ENCODE measurements at places on chromosomes 7 and 10. TPM values are rescaled to one million over a fixed set of nuclear protein-coding genes. Genes with fewer than 3 reads are reported as not detected.

Gene PNLIPRP1
- total RNA-seq = not detected

Gene DKK1
- total RNA-seq = 0.61 TPM

Gene NUDT13
- total RNA-seq = 1.9 TPM

Gene AUTS2
- 101 TPM for total RNA-seq

Gene TRPV5
- not detected for total RNA-seq

Gene GOT1
- total RNA-seq = 47.0 TPM

Gene HYAL4
- total RNA-seq = not detected

Gene CPA5
- not detected for total RNA-seq

DNA sequence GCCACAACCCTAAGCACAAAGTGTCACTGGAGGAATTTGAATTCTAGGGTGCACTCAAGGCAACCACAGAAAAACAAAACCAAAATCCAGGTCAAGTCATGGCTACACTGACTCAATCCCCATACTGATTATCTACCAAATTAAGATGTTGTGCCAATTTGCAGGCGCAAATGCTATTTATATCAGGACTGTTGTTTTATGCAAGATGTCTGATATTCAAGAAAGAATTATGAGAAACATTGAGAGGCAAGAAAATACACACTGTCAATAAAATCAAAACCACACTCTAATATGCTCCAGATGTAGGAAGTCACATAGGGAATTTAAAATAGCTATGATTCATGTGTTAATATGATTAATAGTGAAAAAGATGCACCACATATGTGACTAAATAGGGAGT, 141.3 kb upstream of the MINDY3 start:
- no peaks in the 10 kb centered on the region for H3K4me1 ChIP-seq
- H3K27ac ChIP-seq = no peak overlapping the region
- no peak for DNase-seq
- H3K27me3 ChIP-seq = no peaks in the 10 kb centered on the region

DNA sequence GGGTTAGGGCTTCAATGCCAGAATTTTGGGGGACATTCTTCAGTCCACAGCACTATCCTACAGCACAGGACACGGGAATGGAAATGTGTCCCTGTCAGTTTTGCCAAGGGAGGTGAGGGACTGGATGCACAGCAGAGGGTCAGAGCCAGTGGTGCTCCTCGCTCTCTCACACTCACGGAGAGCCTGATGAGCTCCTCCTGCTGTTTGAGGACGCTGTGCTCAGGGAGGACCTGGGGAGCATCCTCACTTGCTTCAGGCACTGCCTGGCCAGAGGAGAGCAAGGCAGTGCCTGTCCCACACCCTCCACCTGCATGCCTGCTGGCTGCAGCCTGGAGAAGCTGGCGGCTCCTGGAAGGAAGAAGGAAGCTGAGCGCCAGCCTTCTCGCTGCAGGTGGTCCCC, 58.6 kb downstream of the RAMP3 start:
- no peak overlapping the region for H3K27ac ChIP-seq
- no peaks in the 10 kb centered on the region for H3K27me3 ChIP-seq
- H3K4me3 ChIP-seq = no peak overlapping the region
- no peak for DNase-seq
- no peaks in the 10 kb centered on the region for H3K4me1 ChIP-seq

GRCh38 chr10:1162481-1163203, 106.5 kb downstream of the WDR37 start:
- H3K27me3 ChIP-seq = no peaks in the 10 kb centered on the region
- H3K27ac ChIP-seq = no peak overlapping the region
- no peak overlapping the region for H3K4me3 ChIP-seq
- H3K4me1 ChIP-seq = no peaks in the 10 kb centered on the region

DNA sequence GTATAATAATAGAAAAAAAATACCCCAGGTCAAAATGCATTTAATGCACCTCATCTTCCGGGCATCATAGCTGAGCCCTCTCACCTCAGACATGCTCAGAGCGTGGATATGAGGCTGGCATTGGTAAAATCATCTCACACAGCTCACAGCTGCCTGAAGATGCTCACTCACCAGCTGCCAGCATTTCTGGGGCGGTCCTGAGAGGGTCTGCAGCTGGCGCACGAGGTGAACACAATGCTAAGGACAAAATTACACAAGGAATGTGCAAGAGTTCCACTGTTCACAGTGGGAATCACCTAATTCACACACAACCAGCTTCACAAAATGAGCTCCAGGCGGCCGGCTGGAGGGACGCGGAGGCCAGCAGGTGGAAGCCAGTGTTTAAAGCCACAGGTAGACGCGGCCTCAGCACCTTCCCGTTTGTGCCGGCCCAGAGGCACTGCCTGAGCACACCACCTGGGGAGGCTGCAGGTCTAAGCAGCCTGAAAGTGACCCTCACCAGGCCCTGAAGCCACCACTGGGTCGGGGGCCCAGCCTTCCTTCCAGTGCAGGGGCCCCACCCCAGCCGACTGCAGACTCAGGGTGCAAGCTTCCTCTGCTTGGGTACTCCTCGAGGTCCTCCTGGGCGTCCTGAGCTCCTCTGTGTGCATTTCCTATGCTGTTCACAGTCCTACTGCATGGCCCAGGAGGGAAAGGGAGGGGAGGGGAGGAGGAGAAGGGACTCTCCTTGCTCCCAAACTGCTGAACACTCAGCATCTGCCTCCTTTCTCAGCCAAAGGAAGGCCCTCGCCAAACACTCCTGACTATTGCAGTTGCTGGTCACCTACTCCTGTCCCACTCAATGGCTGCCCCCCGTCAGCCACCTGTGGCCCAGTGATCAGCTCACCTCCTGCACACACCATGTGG, 61.2 kb upstream of the FAM20C start:
- H3K36me3 ChIP-seq = no peaks in the 10 kb centered on the region
- H3K27me3 ChIP-seq = no peaks in the 10 kb centered on the region

- H3K36me3 ChIP-seq = no peaks in the 10 kb centered on the region
- H3K4me1 ChIP-seq = no peaks in the 10 kb centered on the region
These were observed 214.7 kb downstream of the FRMD4A start for GRCh38 chr10:14116021-14116420.

- H3K27ac ChIP-seq = no peak overlapping the region
- H3K4me3 ChIP-seq = no peak overlapping the region
- no peak for DNase-seq
- H3K36me3 ChIP-seq = no peaks in the 10 kb centered on the region
These were observed 1396.5 kb upstream of the CELF2 start for GRCh38 chr10:9621216-9621615.

DNA sequence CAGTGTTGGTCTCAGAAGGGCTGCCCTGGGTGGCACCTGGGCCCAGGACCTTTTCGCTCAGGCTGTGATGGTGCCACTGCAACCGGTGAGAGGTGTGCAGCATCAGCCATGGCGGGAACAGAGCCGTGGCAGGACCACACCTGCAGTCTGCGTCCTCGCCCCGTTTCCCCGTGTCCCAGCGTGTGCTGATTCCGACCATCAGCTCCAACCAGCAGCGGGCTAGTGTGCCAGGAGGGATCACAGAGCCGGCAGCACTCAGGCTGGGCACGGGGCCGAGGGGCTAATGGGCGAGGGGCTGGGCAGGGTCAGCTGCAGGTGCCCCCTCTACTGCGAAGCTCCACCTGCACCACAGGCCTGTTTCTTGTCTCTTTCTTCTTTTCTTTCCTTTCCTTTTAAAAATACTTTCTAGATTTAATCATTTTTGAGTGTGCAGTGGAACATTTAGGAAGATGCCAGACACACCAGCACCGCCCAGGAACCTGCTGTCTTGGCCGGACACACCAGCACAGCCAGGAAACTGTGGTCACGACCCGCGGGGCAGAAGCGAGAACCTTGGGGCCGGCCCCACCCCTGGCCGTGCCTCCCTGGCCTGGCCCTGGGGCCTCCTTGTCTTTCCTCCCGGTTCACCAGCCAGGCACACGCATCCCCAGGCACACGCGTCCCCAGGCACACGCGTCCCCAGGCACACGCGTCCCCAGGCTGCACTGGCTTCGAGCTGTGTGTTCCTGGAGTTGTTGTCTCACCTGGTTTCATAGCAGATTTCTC, 34.6 kb downstream of the ADGRA1 start:
- DNase-seq = no peak
- H3K27me3 ChIP-seq = no peaks in the 10 kb centered on the region
- no peak overlapping the region for H3K27ac ChIP-seq
- no peaks in the 10 kb centered on the region for H3K36me3 ChIP-seq

GRCh38 chr10:94098896-94099295, 105.2 kb downstream of the PLCE1 start:
- H3K4me1 ChIP-seq = no peaks in the 10 kb centered on the region
- H3K27me3 ChIP-seq = no peaks in the 10 kb centered on the region
- no peak overlapping the region for H3K4me3 ChIP-seq
- H3K36me3 ChIP-seq = no peaks in the 10 kb centered on the region
- no peak overlapping the region for H3K27ac ChIP-seq

DNA sequence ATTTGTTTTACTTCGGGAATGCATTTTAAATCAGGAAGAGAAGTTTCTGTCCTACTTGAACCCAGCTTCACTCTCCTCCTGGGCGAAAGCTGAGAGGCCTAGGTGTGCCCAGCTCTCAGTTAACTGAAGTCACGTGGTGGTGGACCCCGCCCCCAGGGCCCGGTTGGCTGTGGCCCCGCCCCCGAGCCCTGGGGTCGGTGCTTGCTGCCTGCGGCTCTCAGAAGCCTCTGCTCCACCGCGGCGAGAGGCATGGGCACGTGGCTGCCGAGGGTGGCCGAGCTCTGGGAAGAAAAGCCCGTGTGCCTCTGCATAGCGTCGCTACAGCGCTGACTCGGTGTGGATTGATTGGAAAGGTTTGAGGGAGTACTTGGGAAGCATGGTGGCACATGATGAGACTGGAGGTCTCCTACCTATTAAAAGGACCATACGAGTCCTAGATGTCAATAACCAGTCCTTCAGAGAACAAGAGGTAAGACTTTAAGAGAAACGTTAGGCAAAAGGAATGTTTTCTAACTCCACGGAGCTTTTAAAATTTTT, 34.1 kb downstream of the NET1 start:
- H3K4me3 ChIP-seq = peak overlapping the region; percentile 41
- DNase-seq = peak; percentile 87
- peaks cover 3% of the 10 kb centered on the region for H3K36me3 ChIP-seq
- 0 out of 2 replicates have a peak overlapping the region, but pooled peaks have one; percentile 26 for H3K27ac ChIP-seq

DNA sequence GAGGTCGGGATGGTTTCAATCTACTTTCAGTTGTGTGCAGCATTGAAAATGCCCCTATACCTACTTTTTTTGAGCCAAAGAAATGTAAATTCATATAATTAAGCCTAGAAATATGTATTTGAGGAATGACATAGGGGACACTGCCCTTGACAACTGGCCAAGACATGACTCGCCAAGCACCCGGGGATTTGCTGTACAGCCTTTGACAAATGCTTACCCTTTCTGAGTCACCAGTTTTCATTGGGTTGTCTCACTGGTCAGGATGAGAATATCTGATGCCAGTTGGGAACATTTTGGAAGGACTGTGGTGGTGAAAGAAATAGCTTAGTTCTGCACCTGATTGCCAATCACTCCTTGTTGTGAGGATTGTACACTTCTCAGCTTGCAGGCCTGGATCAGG, 166.8 kb upstream of the HABP2 start:
- H3K4me3 ChIP-seq = no peak overlapping the region
- no peaks in the 10 kb centered on the region for H3K27me3 ChIP-seq
- DNase-seq = no peak
- H3K27ac ChIP-seq = no peak overlapping the region
- no peaks in the 10 kb centered on the region for H3K4me1 ChIP-seq
- H3K36me3 ChIP-seq = no peaks in the 10 kb centered on the region

DNA sequence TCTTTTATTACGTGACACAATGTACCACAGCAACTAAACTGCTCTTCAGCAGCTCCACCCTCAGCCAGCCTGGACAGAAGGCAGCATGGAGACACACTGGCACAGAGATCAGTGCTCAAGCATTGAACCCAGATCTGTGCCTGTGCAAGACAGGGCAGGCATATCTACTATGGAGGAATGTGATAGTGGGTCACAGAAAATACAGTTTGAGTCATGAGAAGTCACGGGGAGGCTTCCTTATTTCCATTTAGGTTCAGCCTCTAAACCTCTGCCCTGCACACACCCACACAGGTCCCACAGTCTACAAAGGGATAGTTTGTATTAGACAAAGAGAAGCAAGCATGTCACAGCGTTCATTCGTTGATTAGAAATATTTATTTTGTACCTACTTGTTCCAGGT, 187.4 kb upstream of the AGR3 start:
- H3K27ac ChIP-seq = no peak overlapping the region
- H3K4me1 ChIP-seq = no peaks in the 10 kb centered on the region
- H3K4me3 ChIP-seq = no peak overlapping the region
- no peaks in the 10 kb centered on the region for H3K36me3 ChIP-seq
- no peaks in the 10 kb centered on the region for H3K27me3 ChIP-seq
- DNase-seq = no peak

DNA sequence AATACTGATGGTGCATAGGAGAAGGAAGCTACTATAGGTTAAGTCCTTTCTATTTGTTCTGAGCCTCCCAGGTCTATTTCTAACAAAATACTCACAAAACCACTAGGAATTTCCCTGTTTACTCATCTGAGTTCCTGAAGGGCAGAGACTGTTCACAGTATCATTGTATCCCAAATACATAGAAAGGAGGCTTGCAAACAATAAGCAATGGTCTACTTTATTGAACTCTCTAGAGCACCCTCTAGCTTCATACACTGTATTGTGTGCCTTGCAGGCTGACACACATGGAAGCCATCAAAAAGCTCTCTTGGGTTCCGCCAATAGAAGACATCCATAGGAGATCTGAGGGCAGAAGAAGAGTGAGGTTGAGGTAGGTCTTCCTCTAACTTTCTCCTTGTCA, 826.1 kb downstream of the GRM8 start:
- no peak overlapping the region for H3K4me3 ChIP-seq
- H3K36me3 ChIP-seq = no peaks in the 10 kb centered on the region
- no peak overlapping the region for H3K27ac ChIP-seq
- DNase-seq = no peak
- no peaks in the 10 kb centered on the region for H3K27me3 ChIP-seq
- no peaks in the 10 kb centered on the region for H3K4me1 ChIP-seq

DNA sequence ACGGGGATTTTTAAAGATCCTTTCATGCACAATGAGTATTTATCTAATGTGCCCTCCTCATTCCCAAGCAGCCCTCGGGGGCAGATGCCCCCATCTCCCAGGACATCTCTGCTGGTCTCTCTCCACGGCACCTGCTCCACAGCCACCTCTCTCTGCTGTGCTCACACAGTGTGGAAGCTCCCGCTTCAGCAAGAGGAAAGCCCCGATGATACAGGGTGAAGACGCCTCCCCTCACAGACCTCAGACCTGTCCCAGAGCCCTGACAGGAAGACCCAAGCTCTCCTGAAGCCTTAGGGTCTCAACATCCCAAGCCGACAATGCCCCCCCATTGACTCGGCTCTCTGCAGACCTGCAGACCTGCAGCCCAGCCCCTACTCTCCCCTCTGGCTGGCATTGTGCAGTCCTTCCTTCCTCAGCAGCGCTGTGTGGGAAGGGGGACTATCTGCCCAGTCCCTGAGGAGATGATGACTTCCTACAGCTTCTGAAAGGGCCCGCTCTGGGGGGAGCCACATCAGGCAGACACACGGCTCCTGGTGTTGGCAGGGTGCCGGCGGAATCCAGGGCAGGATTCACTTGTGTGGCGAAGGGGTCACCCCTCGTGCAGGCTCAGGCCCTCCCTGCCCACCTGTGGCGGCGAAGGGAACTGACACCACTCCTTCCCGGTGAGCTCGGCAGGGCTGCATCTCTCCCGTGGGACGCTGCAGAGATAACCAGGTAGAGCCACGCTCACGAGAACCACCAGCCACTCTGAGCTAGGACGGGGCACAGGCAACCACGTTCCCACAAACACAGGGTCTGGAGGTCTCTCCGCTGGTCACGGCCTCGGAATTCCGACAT, 61.8 kb downstream of the PTPRN2 start:
- no peak for DNase-seq
- no peaks in the 10 kb centered on the region for H3K27me3 ChIP-seq
- H3K4me3 ChIP-seq = no peak overlapping the region
- no peak overlapping the region for H3K27ac ChIP-seq
- no peaks in the 10 kb centered on the region for H3K36me3 ChIP-seq
- H3K4me1 ChIP-seq = no peaks in the 10 kb centered on the region

GRCh38 chr10:102266670-102267069, 21.3 kb downstream of the GBF1 start:
- no peak for DNase-seq
- H3K36me3 ChIP-seq = no peaks in the 10 kb centered on the region
- H3K4me3 ChIP-seq = no peak overlapping the region
- no peaks in the 10 kb centered on the region for H3K4me1 ChIP-seq
- no peak overlapping the region for H3K27ac ChIP-seq
